ENCODE measurements at places on chromosomes 1 and 21.

DNA sequence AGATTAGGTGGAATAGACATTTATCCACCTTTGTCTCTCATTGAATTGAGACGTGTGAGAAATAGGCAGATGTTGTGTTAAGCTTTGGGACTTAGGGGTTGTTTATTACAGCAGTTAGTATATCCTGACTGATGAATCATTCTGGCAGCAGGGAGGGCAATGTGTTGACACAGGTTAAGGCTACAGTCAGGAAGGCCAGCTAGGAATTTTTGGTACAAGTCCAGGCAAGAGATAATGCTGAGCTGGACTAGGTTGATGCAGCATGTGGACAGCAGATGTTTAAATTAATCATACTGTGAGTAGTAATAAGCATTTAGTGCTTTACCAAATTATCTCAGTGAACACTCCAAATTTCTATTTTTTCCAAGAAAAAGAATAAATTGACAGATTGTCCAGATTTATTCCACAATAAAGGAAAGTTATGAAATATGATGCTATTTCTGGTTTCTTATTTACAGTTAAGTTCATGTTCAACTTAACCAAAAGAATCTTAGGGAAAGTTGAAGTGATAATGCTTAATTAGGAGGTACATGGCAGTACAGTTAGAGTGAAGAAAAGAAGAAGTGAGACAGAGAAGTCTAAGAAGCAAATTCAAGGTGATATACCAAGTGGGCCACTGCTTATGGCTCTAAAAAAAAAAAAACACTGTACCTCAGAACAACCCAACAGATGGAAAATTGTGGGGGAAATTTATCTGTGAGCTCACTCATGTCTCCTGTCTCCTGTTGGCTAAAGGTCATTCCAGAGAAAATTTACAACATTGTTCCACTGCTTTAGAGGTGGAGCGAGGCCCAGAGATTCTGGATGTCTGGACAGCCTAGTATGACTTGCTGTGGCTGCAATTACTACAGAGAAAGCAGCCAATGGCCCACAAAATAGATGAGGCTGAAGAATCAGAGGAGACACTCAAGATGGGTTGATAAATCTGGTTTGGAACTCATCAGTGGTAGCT lies 102.7 kb upstream of the C21orf91 start:
- no peak for DNase-seq

DNA sequence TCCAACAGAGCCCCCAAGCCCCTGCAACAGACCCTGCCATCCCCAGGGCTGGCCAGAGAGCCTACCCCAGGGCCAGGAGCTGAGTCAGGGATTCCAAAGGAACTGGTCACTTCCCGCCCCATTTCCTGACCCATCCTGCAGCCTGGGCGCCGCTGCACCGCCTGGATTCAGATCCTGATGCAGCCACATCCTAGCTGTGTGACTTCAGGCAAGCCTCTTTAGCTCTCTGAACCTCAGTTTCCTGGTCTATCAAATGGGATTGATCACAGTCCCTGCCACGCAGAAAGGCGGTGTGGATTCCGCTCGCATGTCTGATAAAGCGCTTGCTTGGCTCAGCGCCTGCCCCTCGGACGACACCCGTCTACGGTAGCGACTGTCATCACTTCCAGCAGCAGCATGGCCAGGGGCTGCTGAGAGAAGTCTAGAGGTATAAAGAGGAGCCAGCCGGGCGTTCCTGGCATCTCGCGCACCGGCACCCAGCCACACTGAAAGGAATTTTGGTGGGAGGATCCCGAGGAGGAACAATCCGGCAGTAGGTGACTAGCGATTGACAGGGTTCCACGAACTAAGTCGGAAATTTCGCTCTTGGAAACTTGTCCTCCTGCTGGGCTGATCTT lies 10.1 kb downstream of the EPHA2 start:
- DNase-seq: peak; percentile 84

GRCh38 chr1:109640285-109640865 lies 15.5 kb upstream of the GSTM4 start:
- peak; percentile 99 for DNase-seq

DNA sequence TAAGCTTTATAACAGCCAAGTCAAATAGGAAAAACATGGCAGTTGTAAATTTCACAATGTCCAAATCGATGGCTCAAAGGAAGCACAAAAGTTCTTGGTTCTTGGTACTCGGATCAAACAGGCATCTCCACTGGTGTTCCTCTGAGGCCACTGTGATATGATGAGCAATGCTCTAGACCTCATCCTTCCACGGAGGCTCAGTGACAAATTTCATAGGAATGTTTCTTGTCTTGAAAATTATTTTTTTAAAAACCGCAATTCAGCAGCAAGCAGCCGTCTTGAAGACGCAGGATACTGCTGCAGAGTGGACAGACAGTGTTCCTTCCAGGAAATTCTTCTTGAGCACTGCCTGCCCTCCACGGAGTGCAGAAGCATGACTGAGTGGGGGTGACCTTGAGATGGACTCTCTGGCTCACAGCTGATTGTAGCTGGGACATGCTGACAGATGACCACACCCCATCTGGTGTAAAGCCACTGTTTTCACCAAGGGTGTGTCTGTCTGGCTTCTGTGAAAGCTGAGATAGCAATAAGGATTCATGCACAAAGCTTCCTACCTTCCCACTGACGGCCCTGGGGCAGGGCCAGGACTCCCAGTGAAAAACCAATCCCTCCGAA lies 61.9 kb downstream of the TIAM1 start:
- DNase-seq: no peak

DNA sequence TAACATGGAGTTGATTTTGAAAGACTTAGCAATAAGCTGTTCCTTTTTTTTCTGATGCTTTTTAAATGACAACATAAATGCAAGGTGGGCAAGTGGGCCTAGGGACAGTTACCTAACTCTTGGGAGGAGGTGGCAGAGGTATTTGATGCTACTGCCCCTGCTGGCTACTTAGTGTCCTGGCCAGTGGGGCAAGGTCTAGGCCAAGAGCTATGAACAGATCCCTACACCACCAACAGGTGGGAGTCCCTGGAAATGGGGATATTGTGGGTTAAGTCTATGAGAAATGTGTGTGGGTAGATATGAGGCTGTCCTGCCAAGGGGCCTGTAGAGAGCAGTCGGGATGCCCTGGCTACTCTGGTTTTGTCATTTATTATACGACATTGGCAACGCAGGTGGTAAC lies 31.3 kb upstream of the B3GALT5 start:
- DNase-seq: peak; percentile 64

- peak; percentile 72 for DNase-seq
These were observed 160.2 kb downstream of the PSMG1 start for GRCh38 chr21:39022863-39023693.

GRCh38 chr1:113875714-113876113 lies 4.2 kb upstream of the PTPN22 start:
- DNase-seq: no peak

DNA sequence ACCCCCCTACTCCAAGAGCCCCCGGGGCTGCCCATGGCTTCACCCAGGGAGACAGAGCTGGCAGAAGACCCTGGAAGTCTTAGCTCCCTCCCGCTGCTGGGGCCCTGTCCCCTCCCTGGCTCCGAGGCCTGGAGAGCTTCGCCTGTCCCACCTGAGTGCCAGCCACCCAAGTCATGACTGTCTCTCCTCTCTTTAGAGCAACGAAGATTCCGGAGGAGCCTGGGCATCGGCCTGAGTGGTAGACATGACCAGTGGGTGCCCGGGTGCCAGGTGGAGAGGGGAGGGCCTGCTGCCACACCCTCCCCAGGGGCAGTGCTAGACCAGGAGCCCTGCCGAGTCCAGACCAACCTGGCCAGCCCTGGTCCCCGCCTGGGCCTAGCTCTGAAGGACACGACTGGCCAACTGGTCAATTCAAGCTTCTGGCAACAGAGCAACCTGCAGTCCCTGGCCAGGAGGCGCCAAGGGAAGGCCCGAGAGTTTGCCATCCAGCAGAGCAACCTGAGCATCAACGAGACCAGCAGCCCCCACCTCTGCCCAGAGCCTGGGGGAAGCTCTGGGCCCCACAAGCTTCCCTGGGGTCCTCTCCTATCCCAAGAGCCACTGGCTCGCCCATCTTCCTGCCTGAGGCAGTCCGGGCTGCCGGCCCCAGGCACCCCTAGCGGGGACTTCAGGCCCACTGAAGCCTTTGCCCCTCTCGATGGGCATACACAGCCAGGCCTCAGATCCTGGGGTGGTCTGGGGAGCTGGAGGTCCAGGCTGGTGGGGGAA lies 3.9 kb downstream of the C1orf167 start:
- DNase-seq: no peak

- no peak for DNase-seq
These were observed 1.4 kb downstream of the CLCC1 start for GRCh38 chr1:108961752-108962486.

DNA sequence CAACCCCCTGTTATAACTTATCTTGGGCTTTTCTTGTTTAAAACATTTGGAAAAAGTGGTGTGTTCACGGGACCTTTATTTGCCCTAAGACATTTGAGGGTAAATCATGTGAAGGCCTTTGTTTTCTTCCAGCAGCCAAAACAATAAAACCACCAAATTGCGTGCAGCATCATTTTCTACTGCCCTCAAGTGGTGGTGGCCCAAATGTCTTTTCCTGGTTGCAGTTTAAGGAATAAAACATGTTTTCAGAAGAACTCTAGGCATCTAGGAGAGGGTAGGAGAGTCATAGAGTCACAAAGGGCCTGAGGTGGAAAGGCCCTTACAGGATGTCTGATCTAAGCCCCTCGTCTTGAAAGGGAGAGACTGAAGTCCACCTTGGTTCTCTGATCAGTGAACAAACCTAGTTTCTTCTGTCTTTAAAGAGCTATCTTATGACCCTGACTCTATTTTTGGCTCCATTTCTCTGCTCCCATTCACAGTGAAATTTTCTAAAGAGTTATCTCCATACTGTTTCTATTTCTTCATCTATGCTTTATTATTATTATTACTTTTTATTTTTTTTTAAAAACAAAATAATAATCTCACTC lies 16.0 kb upstream of the EPS15 start:
- peak; percentile 76 for DNase-seq

DNA sequence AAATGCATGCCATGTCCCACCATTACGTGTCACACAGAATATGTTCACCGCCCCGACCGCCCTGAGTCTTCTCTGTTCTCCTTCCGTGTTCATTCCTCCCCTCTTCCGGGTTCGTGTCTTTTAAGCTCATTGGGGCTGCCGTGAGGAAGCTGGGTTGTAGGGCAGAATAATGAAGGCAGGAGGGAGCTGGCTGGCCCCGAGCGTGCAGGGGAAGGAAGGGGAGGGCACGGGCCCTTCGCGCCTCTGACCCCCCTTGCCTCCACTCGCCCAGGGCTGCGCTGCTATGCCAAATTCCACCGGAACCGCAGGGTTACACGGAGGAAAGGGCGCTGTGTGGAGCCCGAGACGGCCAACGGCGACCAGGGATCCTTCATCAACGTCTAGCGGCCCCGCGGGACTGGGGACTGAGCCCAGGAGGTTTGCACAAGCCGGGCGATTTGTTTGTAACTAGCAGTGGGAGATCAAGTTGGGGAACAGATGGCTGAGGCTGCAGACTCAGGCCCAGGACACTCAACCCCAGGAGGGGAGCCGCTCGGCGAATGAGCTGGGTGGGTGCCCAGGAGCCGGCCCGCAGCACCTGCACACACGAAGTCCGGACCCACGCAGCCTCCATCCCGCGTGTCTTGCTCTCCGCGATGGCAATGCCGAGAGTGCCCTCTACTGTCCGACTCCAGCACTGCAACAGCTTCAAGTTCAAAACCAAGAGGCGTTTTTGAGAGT lies 16.5 kb upstream of the AGTRAP start:
- peak; percentile 88 for DNase-seq

GRCh38 chr21:45996311-45997204 lies 15.0 kb downstream of the COL6A1 start:
- peak; percentile 35 for DNase-seq

DNA sequence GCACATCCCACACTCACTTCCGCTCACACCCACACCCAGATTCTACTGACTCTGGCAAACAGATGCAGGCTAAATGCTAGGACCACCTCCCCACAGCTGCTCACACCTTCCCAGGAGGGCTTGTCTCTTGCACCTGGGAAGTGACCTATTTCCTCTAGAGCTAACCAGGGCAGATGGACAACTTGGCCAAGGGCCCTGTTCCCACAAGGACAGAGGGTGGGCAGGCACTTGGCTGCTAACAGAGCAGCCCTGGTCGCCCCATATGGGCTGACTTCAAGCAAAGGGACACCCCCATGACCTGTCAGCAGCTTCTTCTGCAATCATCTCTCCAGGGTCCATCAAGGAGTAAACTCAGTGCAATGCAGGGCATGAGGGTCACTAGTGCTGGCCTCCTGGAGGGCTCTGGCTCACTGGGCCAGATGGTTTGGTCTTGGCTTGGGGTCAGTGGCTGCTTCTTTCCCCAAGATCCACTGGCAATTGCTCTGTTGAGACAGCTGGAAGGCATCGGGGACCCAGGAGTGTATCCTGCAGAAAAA lies 641.5 kb downstream of the PLPP3 start:
- DNase-seq: no peak

DNA sequence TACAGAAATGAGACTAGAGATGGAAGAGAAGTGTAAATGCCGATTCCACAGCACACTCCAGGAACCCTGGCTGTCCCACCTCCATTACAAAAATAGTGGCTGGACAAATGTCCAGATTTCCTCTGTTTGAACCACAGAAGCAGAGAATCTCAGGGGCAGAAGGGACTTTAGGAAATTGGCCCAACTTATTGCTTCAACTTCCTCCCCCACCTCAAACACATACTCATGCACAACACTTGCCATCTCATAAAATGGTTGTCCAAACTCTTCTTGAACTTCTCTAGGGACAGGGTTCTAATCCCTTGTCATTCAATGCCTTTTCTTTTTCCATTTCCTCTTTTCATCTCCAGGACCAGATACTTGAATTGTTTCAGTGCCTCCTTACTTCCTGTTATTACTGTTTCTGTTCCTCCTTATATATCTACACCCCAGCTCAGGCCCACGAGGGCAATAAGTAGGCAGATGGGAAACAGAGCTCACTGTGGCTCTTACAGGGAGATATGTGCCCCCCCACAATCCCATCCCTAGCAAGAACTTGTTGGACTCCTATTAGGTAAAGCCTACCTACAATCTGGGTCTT lies 8.5 kb upstream of the B4GALT3 start:
- no peak for DNase-seq

GRCh38 chr1:13546791-13547190 lies 33.0 kb upstream of the LRRC38 start:
- peak; percentile 18 for DNase-seq

DNA sequence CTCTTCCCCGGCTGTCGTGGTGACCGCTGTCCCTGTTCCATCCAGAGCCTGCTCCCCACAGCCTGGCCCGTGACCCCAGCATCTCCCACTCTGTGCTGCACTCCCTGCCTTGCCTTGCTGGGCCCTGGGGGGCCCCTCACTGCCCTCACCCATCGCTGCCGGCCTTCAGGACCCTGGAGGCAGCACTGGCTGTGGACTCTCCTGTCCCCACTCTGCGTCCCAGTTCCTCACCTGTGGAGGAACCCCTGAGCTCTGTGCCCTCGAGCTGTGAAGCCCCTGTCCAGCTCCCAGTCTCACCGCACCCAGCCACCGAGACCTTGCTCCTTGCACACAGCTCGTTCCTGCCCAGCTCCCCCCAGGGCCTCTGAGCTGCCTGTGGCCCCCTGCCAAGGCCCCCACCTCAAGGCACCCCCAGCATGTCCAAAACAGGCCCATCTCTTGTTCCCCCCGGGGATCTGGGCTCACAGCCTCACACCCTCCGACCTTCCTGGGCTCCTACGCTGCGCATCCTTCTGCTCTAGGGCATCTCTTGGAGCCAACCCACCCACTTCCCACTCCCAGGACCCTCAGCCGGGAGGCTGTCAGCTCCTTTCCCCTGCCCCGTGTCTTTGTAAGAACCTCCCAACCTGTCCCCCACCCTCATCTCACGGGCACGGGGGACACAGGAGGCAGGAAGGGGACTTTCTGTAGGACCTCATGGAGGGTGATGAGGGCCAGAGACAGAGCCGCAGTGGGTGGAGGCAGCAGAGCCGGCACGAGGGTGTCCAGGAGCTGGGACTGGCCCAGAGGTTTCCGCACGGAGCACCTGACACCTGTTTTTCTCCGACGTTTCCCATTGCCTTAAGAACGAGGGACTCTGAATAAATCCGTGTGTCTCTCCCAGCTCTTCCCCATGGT lies 109.3 kb downstream of the WDR4 start:
- no peak for DNase-seq
